ENCODE measurements at places on chromosomes 3 and 15.

- no peak for DNase-seq
Measured at GRCh38 chr15:79539401-79539800, 107.3 kb downstream of the MINAR1 start.

GRCh38 chr3:179560791-179561190 is 1.9 kb upstream of the ACTL6A start:
- no peak for DNase-seq

DNA sequence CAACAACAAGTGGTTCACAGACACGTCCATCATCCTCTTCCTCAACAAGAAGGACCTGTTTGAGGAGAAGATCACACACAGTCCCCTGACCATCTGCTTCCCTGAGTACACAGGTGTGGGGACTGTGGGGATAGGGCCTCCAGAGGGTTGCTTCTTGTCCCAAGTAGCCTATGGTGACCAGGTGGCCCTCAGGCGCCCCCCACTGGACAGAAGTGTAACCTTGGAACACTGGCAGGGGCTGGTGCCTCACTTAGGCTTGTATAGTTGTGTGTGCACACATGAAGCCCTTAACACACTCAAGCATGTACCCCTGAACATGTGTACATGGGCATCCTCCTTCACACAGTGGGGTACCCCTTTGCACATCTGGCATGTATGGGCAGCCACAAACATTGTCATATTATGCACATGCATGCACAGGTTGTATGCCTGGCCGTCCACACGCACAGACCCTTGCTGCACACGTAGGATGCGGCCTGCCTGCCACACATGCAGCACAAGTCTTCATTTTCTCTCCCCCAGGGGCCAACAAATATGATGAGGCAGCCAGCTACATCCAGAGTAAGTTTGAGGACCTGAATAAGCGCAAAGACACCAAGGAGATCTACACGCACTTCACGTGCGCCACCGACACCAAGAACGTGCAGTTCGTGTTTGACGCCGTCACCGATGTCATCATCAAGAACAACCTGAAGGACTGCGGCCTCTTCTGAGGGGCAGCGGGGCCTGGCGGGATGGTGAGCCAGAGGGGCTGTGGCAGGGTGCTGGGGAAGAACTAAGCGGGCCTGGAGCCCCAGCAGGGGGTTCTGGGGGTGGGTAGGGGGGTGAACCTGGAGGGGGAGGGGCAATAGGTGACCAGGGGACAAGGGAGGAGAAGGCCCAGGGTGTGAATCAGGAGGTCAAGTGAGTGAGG is 11.7 kb upstream of the SEMA3B start:
- no peak for DNase-seq

GRCh38 chr15:93283854-93284253 is 194.8 kb upstream of the RGMA start:
- DNase-seq = no peak

GRCh38 chr3:27673701-27674100 is 48.4 kb downstream of the EOMES start:
- DNase-seq = no peak
